ENCODE measurements at places on chromosomes 1 and 21.

DNA sequence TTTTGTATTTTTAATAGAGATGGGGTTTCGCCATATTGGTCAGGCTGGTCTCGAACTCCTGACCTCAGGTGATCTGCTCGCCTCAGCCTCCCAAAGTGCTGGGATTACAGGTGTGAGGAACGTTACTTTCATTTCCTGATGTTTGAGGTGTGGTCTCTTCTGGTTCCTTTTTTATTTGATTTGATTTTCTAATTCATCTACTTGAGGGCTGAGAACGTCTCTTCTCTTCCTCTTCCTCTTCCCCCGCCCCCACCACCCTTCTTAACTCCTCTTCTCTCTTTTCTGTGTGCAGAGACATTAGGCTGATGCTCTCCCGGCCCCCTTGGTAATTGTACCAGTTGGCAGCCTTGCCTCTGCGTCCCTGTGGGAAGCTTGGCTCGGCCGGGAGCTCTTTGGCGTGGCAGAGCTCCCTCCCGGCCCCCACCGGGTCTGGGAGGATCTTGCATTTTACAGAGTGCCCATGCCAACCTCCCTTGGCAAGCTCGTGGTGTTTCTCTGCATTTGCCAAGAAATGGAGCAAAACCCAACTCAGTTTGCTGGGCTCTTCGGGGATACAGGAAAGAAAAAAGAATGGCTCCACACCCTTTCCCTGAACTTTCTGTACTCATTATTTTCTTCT, 19.9 kb downstream of the CRYAA start:
- no peak for DNase-seq

GRCh38 chr1:12769976-12770505, 3.5 kb upstream of the PRAMEF12 start:
- DNase-seq = no peak

- DNase-seq = no peak
These were observed 32.9 kb downstream of the DIP2A start for GRCh38 chr21:46491553-46491952.

DNA sequence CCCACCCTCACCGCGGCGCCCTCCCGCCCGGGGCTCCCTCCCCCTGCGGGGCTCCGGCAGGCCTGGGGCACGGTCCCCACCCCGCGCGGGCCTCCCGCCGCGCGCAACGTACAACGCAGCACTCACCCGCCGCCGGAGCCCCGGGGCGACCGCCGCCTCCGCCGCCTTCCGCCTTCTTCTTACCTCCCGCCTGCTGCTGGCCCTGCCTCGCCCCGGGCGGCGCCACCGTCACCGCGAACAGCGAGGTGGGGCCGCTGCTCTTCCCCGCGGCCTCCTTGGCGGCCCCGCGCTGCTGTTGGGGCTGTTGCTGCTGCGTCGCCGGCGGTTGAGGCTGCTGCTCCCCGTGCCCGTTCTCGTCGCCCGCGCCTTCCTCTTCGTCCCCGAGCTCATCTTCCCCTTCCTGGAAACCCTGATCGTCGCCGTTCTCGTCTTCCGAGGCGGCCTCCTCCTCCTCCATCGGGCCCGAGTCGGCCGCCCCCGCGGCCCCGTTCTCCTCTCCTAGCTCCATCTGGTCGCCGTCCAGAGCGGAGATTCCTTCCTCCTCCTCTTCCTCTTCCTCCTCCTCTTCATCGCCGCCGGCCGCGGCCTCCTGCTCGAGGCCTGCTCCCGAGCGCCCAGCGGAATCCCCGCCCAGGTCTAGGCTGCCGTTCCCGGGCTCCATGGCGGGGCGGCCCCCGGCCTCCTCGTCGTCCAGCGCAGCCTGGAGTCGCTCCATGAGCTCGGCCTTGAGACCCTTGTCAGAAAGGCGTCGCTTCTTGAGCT, 671 bp downstream of the HNRNPU start:
- DNase-seq = no peak

- no peak for DNase-seq
These were observed 247.0 kb downstream of the RERE start for GRCh38 chr1:8570465-8570864.

GRCh38 chr1:208335371-208336136, 91.4 kb upstream of the PLXNA2 start:
- no peak for DNase-seq

DNA sequence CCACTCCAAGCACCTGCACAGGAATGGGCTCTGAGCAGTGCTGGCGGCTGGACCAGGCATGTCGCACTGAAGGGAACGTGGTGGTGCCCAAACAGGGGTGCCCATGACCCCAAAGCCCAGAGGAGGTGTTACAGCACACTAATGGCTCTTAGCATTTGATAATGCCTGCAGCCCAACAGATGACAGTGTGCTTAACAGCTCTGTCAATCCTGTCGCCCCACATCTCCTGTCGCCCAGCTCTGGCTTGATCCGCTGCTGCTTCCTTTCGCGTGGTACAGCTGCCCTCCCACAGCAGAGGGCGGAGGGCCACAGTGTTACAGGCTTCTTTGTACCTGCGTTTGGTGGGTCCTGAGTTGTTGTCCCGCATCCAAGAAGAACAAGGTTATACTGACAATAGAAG, 32.2 kb upstream of the CR1L start:
- no peak for DNase-seq

- no peak for DNase-seq
These were observed 37.6 kb upstream of the LDLRAP1 start for GRCh38 chr1:25505656-25506385.

DNA sequence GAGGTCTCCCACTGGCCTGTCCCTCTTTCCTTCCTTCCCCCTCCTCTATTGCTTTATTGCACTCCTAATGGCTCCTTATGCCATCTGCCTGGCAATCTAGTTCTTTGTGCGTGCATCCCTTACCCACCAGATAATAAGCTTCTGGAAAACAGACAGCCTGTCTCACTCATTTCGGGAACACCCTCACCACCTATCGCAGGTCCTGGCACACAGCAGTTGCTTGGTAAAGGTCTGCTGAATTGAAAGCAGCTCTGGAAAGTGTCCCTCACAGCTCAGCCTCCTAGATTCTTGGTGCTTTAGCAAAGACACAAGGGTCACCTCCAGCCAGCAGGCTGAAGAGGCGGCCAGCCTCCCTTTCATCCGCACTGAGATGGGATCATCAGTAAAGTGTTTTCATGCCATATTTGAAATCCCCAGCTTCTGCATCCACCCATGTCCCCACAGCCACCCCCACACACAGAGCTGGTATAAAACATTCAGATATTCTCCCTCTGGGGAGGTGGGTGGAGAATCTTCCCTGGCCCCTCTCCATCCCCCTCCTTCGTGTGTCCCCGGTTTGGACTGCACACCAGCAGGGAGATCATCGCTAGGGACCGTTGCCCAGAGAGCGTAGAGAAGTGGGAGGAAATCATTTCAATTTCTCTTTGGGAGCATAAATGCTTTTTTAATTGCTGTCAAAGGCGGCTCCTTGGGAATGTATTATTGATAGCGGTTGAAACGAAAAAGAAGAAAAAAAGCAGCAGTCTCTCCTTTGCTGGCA, 29.1 kb upstream of the ATP2B4 start:
- no peak for DNase-seq
